ENCODE measurements at places on chromosomes 2 and 18. TPM values are rescaled to one million over a fixed set of nuclear protein-coding genes. Genes with fewer than 3 reads are reported as not detected.

GRCh38 chr18:58866773-58867150 lies 2.1 kb downstream of the ZNF532 start:
- H3K36me3 ChIP-seq, result peaks cover 39% of the 10 kb centered on the region
- H3K27me3 ChIP-seq, result no peaks in the 10 kb centered on the region
- H3K27ac ChIP-seq, result peak overlapping the region; percentile 93
- no peak for DNase-seq
- peak overlapping the region; percentile 51 for H3K4me3 ChIP-seq

DNA sequence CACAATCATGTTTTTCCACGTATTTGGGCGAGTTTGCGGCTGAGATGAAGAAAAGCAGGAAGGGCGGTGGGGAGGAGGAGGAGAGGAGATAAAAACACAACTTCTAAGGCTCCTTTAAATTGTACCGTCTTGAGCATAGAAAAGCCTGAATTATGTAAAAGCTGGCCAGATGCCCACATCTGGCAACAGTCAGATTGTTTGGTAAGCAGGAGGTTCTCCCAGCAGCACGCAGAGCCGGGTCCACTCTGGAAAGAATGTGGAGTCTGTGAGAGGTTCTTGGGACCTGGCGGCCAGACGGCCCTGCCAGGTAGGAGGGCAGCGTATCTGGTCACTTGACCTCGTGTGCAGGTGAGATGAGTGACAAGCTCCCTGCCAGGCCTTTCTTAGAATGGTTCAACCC lies 215.3 kb upstream of the APCDD1 start:
- no peaks in the 10 kb centered on the region for H3K27me3 ChIP-seq
- no peak overlapping the region for H3K27ac ChIP-seq
- no peak overlapping the region for H3K4me3 ChIP-seq
- no peaks in the 10 kb centered on the region for H3K36me3 ChIP-seq
- no peak for DNase-seq
- no peaks in the 10 kb centered on the region for H3K4me1 ChIP-seq

GRCh38 chr18:75051757-75052156 lies 157.2 kb downstream of the PTGR3 start:
- H3K36me3 ChIP-seq, result no peaks in the 10 kb centered on the region
- DNase-seq, result no peak
- no peaks in the 10 kb centered on the region for H3K27me3 ChIP-seq
- no peak overlapping the region for H3K27ac ChIP-seq
- no peaks in the 10 kb centered on the region for H3K4me1 ChIP-seq

- no peak for DNase-seq
- no peaks in the 10 kb centered on the region for H3K36me3 ChIP-seq
- H3K27me3 ChIP-seq, result no peaks in the 10 kb centered on the region
- no peak overlapping the region for H3K4me3 ChIP-seq
- H3K4me1 ChIP-seq, result no peaks in the 10 kb centered on the region
Measured at GRCh38 chr2:28736034-28736433, 15.6 kb upstream of the PPP1CB start.

DNA sequence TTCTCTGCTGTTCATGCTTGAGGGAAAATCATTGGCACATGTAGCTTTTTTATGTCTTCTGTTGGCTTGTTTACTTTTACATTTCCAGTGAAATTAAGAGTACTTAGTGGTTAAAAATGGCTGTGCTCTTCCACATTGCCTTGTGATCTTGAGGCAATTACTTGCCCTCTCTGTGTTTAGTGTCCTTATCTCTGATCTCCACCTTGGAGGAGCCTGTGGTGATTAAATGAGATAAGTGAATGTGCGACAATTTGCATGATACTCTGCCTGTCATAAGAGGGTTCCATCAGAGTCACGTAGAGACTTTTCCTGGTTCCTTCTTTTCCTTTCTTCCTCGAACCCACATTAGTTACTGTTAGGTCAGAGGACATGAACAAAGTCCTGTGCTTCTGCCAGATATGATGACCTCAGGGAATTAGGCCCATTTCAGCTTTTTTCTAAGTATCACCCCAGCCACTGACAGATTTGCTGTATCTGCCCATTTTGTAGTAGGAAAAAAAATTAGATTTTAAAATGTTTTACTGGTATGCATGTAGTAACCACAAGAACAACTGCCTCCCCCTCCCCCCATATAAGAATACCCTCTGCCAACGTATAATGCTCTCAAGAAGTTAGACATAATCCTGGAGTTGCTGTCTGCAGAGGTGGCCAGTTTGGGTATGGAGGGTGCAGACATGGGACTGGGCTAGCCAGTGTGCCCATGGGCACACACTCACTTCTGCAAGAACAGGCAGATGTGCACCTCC lies 51.9 kb downstream of the TET3 start:
- H3K27ac ChIP-seq, result no peak overlapping the region
- H3K27me3 ChIP-seq, result no peaks in the 10 kb centered on the region
- H3K36me3 ChIP-seq, result no peaks in the 10 kb centered on the region
- DNase-seq, result no peak
- H3K4me1 ChIP-seq, result peaks cover 22% of the 10 kb centered on the region

- DNase-seq, result no peak
- peaks cover 8% of the 10 kb centered on the region for H3K4me1 ChIP-seq
- no peaks in the 10 kb centered on the region for H3K27me3 ChIP-seq
- no peaks in the 10 kb centered on the region for H3K36me3 ChIP-seq
- no peak overlapping the region for H3K4me3 ChIP-seq
Measured at GRCh38 chr2:74777161-74777900, 56.6 kb upstream of the HK2 start.

SH3BP4 gene
- 57.6 TPM for total RNA-seq

GYPC gene
- total RNA-seq, result 19.6 TPM

TUBA4B gene
- total RNA-seq, result 0.14 TPM
